Cortex of kidney (tissue), 1 donor: ENCODE measurements at places on chromosomes 3 and 15.

DNA sequence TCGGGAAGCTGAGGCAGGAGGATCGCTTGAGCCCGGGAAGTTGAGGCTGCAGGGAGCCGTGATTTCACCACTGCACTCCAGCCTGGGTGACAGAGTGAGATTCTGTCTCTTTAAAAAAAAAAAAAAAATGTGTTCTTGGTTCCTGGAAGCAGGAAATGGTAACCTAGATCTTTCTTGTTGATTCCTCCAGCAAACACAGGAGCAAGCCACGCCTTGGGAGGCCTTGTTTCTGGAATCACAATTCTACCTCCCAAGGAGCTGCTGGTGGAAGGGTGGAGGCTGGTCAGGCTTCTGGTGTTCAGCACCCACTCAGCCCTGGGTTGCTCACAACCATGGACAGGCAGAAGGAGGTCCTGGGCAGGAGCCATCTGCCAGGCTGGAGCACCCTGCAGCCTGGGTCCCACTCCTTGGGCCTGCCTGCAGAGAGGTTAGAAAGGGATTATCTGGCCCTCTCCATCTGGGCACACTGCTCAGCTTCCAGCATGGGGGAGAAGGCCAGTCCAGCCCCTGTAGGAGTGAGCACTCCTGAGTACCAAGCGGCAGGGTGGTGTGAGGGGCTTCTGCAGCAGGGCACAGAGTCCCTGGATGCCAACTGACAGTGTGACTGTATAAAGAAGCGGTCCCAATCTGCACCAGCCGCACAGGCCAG, 65.6 kb downstream of the ABTB1 start:
- DNase-seq, result no peak

DNA sequence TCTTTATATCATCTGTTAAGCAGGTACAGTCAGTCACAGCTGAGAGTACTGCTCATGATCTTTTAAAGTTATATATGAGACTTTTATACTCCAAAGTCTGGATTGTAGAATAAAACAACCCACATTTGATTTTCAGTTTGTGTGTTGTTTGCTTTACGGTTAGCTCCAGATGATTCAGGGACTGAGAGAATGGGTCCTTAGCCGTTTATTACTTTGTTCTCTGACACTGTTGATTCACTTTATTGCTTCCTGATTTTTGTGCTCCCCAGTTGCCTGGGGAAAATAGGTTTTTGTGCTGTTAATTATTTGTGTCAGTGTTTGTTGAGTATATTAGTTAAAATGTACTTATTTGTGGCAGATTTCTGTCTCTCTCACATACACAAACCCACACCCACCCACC, 8.6 kb upstream of the EBLN2 start:
- DNase-seq, result no peak

- no peak for DNase-seq
These were observed 29.0 kb upstream of the FURIN start for GRCh38 chr15:90839187-90840071.

DNA sequence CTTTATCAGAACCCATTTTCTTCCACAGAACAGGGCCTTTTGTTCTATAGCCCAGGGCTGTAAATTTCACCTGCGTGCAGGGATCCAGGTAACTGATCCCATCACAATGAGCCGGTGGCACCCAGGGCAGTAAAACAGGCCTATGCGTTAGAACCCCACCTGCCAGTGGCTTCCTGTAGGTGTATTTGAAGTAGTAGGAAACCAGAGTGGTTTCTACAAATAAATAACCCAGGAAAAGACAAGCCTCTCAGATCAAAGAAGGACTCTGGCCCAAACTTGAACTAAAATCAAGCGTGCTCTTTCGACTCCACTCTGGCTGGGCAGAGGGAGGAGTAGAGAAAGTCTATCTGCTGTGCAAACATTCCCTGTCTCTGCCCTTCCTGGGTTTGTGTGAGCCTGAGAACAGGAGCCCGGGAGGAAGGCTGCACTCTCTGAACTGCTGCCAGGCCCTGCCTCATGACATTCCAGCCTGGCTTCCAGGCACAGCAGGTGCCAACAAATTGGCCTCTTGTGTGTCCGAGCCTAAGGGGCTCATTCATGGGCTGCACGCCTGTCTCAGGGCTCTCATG, 77.7 kb downstream of the CEMIP start:
- no peak for DNase-seq

- DNase-seq, result no peak
These were observed 131.1 kb upstream of the BFSP2 start for GRCh38 chr3:133268726-133269134.

DNA sequence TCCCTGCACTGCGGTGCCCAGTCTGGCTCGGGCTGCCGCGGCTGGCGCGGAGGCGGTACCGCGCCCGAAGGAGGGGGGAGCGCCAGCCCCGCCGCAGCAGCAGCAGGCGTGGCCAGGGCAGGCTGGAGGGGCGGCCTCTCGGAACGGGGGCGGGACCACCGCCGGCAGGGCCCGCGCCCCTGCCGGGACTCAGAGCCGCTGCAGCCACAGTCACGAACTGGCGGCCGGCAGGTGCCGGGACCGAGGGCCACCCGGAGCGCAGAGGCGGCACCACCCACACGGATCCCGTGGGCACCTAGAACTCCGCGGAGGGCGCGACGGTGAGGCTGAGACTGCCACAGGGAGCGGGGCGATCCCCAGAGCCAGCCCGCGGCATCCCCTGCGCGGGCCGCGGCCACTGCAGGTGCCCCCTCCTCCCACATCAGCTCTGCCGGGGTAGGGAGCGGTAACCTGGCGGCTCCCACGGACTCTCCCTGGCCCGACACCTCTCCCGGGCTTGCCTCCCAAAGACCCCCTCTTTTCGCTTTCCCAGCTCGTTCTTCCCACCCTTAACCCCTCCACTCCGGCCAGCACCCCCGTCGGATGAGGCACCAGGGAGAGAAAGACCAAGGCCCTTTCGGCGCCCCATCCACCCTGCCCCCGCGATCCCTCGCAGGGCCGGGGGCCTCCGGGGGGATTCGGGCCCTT, at the start of gene VWA5B2:
VWA5B2 (plus strand) TSS at position 192 of the 687 bp plus-strand sequence. CDS start 944 bp downstream, outside the sequence.
- DNase-seq, result no peak
